ENCODE measurements at places on chromosomes 6 and 20.

GRCh38 chr20:50070361-50070760, 42.6 kb downstream of the UBE2V1 start:
- no peak for DNase-seq

DNA sequence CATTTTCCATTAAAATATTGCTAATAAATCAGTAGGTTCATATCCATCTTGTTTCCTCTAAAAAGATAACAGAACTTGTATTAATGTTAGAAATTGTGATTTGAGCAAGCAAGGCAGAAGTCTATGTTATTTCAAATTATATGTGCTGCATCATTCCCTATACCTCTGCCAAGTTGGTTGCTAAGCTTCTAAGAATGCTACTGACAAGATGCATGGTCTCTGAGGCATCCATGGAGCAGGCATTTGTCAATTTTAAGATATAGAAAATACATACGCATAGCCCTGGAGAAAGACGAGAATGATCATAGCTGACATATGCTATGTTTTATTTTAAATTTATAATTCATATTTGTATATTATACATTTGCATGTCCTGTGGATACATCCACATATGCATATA, 168.3 kb upstream of the THEMIS start:
- DNase-seq = peak; percentile 53

- no peak for DNase-seq
Observed at GRCh38 chr6:74731204-74731603, 474.6 kb downstream of the COL12A1 start.

DNA sequence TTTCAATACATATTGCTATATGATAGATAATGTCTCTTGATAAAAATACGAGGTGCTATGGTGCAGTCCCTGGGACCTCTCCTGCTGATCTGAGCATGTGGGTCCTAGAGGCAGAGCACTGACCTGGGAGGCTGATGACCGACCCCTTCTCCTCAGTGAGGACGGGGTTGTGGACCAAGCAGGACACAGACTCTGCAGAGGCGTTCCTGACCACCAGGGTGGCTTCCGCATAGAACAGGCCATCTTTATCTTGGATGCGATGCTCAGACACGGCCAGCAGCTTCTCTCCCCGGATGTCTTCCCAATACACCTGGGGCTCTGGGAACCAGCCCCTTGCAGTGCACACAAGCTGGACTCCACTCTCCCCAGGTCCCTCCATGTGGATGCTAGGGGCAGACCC, 4.2 kb downstream of the BTNL2 start:
- DNase-seq = no peak

DNA sequence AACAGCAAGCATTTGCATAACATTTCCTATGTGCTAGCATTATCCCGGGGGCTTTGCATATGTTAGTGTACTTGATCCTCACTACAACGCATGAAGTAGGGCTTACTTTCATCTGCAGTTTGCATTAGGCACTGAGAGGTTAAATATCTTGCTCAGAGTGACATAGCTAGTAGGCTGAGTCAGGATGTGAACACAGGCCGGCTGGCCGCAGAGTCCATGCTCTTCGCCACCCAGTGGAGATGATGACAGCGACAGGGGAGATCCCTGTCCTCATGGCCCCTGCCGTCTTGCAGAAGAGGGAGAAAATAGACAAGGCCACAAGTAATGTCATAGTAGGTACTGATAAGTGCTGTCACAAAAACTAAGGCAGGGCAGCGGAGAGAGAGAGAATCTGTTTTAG, 46.9 kb downstream of the LYRM4 start:
- no peak for DNase-seq

GRCh38 chr20:60009826-60010616, 51.8 kb downstream of the CDH26 start:
- no peak for DNase-seq

DNA sequence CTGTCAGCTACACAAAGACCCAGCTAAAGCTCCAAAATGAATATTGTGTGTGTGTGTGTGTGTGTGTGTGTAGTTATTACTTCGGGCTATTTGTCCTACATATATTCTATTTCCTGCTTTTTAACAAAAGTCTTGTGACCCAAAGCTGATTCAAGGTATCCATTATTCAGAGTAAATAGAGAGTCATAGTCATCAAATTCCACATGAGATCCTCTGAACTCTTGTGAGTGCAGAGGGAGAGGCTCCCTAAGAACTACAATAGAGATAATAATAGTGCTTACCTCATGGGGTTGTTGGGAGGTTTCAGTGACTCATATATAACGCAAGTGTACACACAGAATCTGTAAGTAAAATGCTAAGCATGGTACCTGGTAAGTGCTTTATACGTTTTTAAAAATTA, 95.6 kb upstream of the SHLD1 start:
- DNase-seq = peak; percentile 50

- no peak for DNase-seq
Observed at GRCh38 chr20:13913572-13913971, 76.8 kb downstream of the SEL1L2 start.

DNA sequence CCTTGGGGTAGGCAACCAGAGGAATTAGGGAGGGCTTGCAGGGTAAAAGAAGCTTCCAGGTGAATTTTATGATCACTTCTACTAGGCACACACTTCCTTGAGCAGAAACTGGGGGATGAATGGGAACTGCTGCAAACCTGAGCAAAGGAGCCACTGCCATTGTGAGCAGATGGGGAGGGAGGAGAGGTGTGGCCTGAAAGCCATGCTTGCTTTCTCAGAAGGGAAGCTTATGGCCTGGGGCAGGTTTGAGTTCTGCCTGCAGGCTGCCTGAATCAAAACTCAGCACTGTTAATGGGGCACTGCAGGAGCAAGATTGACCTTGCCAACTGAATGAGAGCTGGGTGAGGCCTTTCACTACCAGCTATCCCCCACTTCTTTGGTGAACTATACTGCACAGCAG, 328.1 kb downstream of the NKAIN2 start:
- DNase-seq = no peak

DNA sequence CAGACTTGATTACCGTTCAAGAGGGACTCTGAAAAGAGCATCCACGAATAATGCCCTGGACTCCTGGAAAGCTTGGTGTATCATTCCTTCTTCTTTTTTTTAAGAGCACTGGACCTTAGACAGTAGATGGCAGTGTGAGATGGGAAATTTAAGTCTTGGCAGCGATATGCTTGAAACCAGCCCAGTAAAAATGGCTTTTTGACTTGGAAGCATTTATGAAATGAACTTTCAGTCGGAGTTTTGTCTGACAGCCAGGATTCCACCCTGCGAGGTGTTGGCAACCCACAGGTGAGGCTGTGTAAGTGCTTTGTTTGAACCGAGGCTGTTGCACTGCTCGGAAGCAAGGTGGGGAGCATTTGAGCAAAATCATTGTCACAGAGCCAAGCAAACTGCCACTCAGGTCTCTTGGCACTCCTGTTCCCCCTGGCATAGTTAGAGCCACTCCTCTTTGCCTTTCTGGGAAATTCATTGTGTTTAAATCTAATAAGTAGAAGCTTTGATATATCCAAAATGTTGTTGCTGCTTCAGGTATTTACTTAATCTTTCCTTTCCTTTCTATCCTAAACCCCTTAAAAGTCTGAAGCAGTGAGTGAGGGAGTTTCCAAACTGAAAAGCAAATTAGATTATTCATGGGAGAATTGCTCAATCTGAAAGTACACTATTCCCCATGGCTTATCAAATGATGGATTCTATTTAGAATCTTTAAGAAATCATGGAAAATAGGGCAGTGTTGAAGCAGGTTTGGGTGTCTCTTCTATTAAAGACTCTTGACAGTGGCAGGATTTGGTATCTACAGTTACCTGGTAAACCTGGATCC, 272.8 kb upstream of the SLC35B3 start:
- DNase-seq = no peak

- no peak for DNase-seq
Observed at GRCh38 chr6:39495640-39496039, 173.1 kb upstream of the KCNK16 start.

DNA sequence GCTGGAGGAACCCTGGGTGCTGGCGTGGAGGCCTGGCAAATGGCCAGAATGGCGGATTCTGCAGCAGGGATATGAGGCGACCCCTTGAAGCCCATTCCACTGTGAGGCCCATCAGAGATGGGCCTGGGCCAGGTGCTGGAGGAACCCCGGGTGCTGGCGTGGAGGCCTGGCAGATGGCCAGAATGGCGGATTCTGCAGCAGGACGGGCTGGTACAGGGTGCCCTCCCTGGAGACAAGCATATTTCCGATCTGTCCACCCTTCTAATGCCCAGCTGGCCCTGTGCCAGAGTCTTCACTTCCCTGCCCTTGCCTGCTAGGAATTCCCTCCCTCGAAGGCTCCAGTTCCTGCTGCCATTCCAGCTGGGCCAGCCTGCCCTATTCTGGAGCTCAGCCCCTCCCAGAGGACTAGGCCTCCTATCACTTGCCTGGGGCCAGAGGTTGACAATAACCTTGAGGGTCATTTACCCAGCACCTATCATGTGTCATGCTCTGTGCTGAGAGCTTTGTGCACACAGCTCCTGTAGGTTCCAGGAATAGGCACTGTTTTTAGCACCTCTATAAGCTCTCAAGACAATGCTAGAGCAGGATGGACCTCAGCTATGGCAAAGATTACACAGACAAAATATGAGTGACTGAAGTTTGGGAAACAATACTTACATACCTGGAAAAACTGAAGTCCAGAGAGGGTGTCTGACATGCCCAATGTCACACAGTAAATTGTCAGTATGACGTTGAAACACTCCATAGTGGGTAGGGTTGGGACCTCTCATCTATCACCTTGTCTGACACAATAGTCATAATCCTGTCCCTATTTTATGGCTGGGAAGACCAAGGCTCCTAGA, 21.4 kb downstream of the SUN5 start:
- DNase-seq = no peak

GRCh38 chr6:131134220-131134979, 867 bp upstream of the AKAP7 start:
- DNase-seq = no peak

DNA sequence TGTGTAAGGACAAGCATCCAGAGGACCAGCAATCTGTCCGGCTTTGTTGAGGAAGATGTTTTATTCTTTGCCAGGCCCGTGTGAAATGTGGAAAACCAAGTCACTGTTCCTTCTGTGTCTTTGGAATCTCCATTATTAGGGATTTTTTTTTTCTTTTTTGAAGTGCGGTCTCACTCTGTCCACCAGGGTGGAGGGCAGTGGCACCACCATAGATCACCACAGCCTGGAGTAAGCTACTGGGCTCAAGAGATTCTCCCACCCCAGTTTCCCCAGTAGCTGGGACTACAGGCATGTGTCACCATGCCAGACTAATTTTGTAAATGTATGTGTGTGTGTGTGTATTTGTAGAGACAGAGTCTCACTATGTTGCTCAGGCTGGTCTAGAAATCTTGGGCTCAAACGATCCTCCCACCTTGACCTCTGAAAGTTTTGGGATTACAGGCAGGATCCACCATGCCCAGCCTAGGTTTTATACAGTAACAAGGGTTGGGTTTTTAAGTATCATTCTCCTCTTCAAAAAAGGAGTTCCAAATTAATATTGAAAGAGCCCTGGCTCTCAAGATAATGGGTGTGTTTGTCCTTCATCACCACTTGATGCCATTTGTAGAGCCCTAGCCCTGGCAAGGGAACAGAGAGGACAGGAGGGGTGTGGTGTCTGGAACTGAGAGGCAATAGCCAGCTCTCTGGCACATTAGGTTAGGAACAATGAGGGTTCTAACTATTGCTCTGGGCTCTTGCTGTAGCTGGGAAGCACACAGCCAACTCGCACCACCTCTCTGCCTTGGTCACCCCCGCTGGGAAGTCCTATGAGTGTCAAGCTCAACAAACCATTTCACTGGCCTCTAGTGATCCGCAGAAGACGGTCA, 3.1 kb downstream of the LAMP5 start:
- no peak for DNase-seq

DNA sequence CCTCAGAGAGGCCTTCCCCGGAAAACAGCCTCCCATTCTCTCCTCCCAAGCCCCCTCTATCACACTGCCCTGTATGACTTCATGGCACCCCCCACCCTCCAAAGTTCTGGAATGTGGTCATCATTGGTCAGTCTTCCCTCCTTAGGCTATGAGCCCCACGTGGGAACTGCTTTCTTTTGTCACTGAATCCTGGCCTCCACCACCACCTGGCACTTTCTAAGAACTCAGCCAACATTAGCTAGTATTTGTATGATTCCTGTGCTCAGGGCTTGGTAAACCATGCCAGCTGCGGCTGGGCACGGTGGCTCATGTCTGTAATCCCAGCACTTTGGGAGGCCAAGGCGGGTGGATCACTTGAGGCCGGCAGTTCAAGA, 8.4 kb upstream of the E2F1 start:
- DNase-seq = no peak

DNA sequence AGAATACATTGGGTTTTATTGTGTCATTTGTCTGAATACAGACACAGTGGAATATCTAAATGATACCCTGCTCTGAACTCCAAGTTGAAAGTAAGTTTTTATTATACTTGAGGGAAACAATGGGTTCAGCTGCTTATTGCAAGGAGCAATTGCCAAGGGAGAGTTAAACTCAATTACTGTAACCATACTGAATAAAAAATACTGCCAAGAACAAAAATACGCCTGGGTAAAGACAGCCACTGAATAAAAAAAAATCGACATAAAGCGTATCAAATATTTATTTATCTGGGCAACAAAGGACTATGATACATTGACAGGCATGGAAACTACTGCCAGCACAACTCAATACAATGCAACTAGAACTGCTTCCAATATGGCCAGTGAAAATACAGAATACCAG, 18.1 kb downstream of the TFAP2A start:
- DNase-seq = no peak

DNA sequence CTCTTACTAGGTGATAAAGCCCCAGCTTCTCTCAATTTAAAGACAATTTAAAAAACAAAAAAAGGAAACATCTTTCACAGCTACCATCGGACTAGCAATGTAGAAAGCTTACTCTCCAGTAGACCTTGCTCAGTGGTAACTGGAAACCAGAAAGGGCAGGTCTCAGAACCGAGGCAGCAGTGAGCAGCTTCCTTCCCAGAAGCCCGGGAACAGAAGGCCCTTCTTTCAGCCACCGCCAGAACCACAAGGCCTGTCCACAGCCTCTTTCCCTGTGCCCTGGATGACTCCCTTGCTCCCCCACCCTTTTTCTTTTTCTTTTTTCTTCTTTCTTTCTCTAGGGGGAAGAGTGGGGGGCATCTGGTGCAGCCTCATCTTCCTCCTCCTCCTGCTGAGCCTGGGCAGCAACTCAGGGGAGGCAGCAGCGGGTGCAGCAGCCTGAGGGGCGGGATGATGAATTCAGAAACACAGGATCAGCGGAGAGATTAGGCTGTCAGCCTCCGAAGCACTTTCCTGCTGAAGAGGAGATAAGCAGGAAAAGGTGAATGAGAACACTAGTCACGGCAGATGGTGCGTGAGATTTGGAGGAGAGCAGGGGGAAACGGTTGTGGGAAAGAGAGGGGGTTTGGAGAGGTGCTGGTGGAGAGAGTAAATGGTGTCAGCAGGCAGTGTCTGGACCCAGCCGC, 158.5 kb downstream of the ID4 start:
- no peak for DNase-seq

GRCh38 chr6:34015586-34015985, 130.3 kb downstream of the GRM4 start:
- DNase-seq = no peak

Data from fibroblast of skin of left quadriceps (primary cell).